ENCODE measurements at places on chromosomes 7 and 10.

DNA sequence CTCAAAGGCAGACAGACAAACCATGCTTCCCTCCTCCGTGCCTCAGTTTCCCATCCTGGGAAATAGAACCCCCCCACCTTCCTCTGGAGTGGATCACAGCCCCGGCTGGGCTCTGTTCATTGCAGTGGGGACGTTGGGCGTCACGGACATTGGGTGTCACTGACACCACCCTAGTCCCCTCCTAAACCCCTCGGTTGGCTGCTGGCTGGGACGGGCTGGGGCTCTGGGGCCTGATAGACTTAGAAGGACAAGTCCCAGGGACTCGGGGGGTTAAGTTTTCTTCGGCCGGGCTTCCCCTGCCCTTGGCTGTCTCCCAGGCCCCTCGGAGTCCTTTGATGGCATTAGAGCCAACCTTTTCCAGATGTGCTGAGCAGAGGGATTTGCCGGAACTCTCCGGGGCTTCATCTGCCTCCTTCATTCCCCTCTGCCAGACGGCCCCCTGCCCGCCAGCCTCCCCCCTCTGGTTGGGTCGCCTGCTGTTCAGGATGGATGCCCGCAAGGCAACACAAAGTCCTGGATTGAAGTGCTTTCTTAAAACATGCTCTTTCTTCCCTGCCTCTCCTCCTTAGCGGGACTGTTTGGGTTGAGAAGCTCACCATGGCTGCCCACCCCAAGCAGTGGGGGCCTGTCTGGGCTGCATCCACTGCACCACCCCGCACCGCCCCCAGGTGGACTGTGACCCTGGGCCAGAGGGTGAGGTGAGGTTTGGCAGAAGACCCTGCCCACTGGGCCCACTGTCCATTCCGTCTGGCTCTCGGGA, 73.0 kb downstream of the COL26A1 start:
- no peak for DNase-seq

DNA sequence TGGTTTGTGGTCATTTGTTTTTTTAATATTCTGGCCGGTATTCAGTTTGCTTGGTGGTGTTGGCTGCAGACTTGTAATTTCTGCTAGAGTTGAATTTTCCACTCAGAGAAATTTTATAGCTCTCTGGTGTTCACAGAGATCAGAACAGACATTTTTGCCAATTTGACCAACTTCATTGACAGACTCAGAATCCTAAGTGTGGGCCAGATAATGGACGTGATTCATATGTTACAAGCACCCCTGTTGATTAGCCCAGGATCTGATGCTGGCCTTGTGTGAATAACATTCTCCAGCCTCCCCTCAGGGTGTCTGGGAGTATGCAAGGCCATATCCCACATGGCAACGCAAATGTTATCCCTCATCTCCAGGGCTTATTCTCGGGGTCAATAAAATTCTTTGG, 283.8 kb downstream of the C7orf25 start:
- no peak for DNase-seq

DNA sequence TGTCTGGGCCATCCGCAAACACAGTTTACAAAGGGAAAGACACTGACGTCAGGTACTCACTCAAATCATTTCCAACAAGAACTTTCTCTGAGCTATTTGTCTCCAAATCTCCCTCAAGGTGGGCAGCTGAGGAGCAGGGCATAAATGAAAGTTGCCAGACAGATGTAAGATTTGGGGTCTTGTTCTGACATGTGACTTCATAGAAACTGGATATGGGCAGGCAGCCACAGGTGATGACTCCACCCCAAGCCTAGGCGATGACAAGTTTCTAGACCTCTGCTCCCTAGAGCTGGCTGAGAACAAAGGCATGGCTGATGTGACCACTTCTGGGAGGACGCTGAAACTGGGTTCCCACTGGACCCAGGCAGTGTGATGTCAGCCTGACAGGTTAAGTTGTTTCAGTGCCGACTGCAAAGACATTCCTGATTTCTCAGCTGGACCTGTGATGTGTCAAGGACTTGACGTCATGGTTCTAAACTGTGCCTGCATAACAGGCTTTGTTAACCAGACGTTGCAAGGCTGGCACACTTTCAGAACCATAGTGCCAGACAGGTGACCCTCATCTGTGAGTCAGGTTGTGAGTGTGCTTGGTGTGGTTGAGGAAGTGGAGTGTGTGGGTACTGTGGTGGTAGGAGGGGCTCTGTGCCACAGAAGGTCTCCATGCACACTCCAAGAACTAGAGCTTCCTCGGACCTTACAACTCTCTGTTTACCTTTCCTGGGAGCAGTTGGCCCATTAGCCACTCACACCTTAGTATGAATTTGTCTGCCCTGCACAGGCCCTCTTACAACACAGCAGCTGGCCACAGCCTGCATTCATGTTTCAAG, 39.9 kb upstream of the EBF3 start:
- DNase-seq: no peak

DNA sequence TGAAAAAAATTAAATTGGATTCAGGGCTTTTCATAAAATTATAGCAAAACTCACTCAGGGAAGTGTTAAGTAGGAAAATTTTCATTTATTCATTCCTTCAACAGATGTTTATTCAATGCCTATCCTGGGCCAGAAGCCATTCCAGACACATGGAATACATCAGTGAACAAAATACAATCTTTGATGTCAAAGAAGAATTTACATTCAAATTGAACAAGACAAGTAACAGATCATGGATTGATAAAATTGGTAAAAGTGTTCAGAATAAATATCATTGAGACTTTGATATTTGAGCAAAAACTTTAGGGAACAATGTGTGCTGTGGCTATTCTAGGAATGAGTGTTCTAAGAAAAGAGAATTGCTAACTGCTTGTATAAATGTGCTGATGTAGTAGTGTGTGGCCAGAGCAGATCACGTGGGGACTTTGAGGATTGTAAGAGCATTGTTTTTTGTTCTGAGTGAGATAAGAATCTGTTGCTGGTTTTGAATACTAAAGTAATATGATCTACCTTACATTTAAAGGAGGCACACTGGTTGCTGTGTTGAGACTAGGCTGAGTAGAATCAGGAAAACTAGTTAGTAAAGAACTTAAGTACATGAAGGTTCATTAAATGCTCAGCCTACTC, 957.2 kb downstream of the PCDH15 start:
- no peak for DNase-seq

GRCh38 chr10:101906586-101907183, 63.1 kb upstream of the KCNIP2 start:
- no peak for DNase-seq

DNA sequence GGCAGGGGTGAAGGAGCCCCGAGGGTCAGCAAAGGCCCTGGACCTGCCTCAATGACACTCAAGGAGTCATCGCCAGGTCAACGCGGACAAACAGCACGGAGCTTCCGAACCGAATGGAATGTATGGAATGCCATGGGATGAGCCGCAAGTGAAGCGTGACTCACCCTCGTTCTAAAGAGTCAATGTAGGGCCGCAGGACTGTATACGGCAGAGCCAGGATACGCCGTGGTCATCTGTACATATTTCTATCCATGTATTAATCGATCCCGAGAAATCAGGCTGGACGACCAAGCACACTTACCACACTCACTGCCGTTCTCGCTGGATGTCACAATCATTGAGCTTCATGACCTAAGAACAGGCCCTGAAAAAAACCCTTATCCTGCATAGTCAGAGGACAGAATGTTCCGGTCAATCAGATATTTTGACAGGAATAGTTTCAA, 4.3 kb downstream of the SNX8 start:
- no peak for DNase-seq

GRCh38 chr7:133330085-133330484, 77.2 kb downstream of the EXOC4 start:
- DNase-seq: no peak

- DNase-seq: no peak
Observed at GRCh38 chr7:117993377-117994003, 120.2 kb upstream of the CTTNBP2 start.

GRCh38 chr10:57165671-57166070, 804.6 kb upstream of the ZWINT start:
- no peak for DNase-seq
